Left kidney (tissue), 8 donors: ENCODE measurements at places on chromosomes 7 and 10.

- DNase-seq: no peak
Observed at GRCh38 chr7:100247152-100247757, 27.5 kb downstream of the PVRIG start.

GRCh38 chr7:31123321-31123720 is 71.2 kb downstream of the ADCYAP1R1 start:
- no peak for DNase-seq

- DNase-seq: no peak
Observed at GRCh38 chr7:84624927-84625326, 430.3 kb upstream of the SEMA3A start.

DNA sequence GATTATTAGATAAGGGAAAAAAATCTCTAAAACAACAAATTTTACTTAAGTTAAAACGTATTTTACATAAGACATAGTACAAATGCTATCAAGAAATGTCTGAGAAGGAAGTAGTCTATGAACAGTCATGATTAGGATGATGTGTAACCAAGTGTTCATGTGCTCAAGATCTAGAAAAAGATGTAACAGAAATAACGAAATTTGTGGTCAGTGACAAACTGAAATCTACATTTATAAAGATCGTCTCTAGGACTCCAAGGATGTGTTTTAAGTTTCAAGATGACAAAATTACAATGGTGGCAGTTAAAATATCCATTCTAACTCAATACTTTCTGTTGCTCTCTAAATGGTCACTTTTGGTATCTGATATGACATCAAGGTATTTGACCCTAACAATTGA is 17.2 kb downstream of the PPP3CB start:
- no peak for DNase-seq

DNA sequence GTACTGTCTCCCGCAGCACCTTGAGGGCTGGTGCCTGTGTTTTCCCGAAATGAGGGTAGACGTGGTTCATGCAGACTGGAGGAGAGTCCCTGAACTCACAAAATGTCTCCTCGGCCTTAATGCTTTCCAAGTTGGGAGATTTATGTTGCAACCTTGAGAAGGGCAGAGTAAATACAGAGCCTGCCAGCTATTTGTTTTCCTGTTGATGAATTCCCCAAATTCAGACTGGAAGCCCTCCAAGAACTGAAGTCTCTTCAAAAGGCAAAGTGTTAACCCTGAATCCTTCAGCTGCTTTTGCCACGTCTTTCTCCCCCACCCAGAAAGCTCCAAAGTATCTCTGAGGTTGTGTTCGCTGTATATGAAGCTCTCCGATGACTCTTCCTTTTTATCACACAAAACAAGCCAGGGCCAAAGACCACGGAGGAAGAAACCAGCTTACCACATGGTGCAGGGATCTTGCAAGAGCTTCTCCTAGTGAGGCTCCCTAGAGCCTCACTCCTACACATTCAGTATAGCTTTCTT is 254.7 kb upstream of the NFE2L3 start:
- DNase-seq: no peak

DNA sequence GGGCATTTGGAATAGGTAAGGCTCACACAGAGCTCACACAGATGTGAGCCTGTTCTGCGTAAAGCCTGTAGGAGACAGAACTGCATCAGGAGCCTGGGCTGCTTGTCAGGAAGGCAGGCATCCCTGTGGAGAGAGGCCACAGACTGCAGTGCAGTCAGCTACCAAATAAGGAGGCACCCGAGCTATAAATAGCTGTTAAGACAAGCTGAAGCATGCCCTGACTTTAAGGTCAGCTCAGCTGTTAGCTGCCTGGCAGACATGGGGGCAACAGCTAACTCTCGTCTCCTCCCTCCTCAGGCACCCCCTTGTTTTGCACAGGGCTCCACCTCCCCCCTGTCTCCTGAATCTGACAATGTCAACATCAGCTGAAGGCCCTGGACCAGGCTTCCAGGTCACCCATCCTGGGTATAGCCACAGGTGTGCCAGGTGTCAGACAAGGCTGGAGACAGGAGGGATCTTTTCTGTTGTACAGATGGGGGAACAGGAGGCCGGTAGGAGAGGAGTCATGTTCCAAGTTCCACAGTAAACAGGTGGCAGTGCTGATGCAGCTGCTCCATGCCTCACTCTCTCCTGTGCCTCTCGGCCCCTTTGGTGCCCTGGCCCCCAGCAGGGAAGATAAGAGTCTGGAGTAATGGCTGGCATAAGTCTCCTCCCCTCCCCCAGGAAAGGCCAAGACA is 27.6 kb upstream of the MKRN1 start:
- DNase-seq: no peak

DNA sequence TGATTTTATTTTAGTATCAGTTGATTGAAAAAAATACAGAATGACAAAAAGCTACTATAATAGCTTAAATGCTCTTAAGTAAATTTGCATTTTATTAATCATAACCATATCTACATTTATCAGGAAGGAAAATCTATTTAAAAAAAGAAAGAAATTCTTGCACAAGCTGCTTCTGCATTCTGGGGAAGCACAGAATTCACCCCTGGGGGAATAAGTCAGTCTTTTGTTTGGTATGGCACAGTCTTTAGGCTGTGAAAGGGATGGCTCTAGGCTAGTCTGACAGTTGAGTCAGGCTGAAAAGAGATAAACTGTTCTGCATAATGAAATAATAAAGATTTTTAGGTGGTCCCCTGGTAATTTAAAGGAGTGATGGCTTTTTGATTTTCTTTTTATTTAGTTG is 37.9 kb downstream of the HTR7 start:
- no peak for DNase-seq

DNA sequence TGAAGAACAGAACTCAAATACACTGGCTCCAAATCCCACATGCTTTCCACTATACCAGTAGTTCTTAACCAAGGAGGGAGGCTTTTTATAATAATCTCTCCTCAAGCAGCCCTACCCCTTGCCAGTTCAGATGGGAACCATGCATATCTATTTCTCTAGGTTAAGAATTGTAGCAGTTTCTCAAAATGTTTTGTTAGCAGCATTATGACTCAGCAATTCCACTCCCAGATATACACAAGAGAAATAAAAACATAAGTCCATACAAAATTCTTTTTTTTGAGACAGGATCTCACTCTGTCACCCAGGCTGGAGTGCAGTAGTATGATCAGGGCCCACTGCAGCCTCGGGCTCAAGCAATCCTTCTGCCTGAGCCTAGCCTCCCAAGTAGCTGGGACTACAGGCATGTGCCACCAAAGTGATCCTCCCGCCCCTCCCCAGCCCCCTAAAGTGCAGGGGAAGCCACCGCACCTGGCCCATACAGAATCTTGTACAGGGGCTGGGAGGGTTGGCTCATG is 18.1 kb downstream of the YWHAG start:
- DNase-seq: no peak

DNA sequence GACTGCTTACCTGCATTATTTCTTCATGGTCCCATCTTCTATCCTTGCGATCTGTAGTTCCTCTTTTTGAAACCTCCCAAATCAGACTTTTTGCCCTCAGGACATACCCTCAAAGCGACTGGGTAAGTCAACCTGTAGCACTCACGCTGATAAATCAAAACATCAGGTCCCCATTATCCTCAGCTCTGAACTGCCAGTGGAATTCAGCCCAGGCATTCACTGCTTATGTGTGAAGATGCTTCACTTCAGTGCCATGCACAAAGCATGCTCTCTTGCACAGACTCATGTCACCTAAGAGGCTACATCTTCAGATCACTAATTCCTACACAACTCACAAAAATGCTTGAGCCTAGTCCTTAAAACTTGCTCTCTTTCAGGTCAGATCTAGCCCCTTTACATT is 283.6 kb upstream of the KLF6 start:
- no peak for DNase-seq

- no peak for DNase-seq
Observed at GRCh38 chr10:69576334-69577011, 3.3 kb upstream of the NEUROG3 start.

- no peak for DNase-seq
Observed at GRCh38 chr7:45092100-45092930, 3.5 kb upstream of the NACAD start.

DNA sequence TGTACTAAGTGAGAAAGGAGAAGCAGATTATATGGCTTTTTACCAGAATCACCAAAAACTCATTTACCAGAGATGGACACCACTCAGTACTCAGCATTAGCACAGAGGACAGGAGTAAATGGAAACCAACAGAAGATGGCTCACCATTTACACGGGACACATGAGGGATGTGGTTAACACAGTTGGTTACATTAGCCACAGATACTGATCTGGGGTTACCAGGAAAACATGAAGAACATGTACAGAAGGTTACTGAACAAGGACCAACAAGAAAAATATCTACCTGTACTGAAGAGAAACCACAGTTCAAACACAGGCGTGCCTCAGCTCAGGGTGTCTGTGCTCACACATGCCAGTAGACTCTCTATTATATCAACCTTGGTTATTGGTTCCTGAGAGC is 1285.8 kb upstream of the SORCS1 start:
- no peak for DNase-seq

GRCh38 chr10:77267703-77268675 is 369.6 kb downstream of the KCNMA1 start:
- DNase-seq: no peak

- no peak for DNase-seq
Observed at GRCh38 chr7:28130277-28130676, 50.3 kb downstream of the JAZF1 start.

DNA sequence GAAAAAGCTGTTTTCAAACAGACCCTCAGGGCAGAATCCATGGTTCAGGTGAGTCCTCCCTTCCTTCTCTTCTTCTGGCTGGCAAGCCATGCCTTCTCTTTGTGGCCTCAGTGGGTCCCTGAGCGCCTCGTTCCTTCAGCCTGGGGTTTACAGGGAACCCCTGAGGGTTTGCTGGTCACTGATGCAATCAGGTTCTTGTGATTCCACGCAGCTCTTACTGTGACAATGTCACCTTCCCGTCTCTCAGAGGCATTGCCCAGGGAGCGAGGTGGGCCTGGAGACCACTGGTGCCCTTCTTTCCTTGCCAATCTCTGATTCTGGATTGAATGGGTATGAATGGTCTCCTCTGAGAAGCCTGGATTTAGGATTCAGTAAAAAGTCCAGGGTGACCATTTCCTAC is 132.2 kb downstream of the ADARB2 start:
- DNase-seq: no peak

DNA sequence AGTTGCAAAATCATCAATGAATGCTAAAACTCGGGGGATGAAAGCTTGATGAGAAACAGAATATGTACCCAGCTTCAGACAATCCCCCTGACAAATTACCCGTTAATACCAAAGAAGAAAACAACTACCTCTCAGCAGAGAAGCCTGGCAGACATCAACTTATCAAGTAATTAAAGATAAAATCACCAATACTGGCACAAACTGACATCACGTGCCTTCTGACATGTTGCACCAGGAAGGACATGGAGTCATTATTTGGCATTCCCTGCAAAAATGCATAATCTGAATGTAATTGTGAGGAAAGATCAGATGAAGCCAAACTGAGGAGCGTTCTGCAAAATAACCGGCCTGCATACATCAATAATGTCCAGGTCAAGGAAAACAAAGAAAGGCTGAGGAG is 7.7 kb downstream of the SLIT1 start:
- no peak for DNase-seq

DNA sequence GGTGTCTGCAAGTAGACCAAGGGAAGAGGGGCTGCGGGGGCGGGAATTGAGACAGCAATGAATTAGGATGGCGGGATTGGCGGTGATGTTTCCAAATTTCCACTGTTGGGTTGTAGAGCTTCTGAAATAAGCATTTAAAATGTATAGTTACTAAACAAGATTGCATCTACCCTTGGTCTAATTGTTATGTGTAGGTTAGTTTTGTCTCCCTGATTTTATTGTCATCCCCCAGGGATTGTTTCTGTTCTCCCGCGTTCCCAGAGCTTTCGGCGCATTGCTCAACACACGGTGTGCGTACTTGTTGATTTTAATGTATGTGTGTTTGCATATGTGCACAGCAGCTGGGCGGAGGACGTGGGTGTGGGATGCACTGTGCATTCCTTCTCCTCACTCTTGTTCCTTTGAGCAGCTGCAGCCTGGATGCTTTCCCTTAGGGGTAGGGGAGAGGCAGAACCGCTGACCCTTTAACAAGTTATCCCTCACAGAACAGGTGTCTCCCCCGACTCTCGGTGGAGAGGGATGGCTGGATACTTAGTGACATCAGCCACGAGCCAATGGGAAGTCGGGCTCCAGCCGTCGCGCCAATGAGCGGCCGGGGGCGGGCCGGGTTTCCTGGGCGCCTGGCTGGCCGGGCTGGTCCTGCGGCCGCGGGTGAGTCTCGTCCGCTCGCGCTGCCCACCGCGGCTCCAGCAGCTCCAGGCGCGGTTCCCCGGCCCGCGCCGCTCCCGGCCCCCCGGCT is at the start of gene TSPAN33:
TSPAN33 (plus strand) TSS at position 613 of the 739 bp plus-strand sequence. CDS start 274 bp downstream, outside the sequence.
- peak; percentile 82 for DNase-seq

GRCh38 chr7:1619152-1620079 is 49.6 kb upstream of the PSMG3 start:
- DNase-seq: no peak

DNA sequence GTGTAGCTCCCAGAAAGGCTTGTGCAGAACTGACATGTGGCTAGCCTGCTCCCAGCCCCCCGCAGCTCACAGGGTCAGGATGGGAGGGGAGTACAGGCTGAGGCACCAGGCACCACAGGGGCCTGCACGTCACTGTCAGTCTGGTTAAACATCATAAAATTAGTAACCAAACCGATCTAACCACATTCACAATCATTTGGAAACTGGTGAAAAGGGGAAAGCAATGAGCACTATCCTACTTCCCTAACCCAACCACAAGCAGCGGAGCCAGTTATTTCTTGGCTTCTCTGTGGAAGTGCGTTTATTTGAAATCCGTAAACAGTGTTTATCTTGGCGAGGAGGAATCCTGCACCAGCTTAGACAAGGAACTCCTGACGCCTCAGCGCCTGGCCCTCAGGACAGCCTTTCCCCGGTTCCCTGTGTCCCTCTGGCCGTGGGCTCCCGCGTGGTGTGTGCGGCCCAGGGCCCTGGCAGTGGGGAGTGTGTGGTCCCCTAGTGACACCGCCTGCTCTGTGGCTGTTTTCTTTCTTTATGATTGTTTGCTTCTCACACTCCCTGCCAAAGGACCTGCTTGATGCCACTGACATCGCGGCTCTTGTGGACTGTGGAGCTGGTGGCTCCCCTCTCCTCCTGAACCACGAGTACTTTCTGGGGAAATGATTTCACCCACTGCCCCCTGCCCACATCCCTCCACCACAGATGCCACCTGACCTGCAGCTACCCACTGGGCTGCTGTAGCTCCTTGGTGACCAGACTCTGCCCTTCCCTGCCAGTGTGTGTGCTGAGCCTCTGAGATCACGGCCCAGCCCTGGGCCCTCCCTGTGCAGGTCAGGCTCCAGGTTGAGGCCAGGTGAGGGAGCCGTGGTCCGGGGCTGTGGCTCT is 38.0 kb downstream of the INPP5A start:
- peak; percentile 56 for DNase-seq

- no peak for DNase-seq
Observed at GRCh38 chr7:107162475-107162874, 6.3 kb upstream of the HBP1 start.

GRCh38 chr7:111821046-111821445 is 258.8 kb upstream of the IMMP2L start:
- DNase-seq: no peak

DNA sequence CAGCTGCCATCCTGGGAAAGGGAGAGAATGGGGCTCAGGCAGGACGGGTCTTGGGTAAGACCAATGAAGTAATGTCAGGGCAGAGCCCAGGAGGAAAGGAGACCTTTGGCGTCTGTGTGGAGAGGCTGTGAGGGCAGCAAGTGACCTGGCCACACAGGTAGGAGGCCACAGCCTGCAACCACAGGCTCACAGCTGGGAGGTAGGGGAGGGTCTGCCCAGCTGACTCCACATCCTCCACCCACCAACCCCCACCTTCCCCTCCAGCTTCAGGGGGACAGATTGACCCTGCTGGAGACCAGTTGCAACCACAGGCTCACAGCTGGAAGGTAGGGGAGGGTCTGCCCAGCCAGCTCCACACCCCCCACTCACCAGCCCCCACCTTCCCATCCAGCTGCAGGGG is 262.2 kb upstream of the TCERG1L start:
- no peak for DNase-seq
